HS-5 (cell line): ENCODE measurements at places on chromosomes 3 and 15.

- no peak for DNase-seq
These were observed 127.8 kb downstream of the RBMS3 start for GRCh38 chr3:29408676-29409075.

- DNase-seq: no peak
These were observed 311.5 kb upstream of the ROPN1 start for GRCh38 chr3:124303305-124303910.

DNA sequence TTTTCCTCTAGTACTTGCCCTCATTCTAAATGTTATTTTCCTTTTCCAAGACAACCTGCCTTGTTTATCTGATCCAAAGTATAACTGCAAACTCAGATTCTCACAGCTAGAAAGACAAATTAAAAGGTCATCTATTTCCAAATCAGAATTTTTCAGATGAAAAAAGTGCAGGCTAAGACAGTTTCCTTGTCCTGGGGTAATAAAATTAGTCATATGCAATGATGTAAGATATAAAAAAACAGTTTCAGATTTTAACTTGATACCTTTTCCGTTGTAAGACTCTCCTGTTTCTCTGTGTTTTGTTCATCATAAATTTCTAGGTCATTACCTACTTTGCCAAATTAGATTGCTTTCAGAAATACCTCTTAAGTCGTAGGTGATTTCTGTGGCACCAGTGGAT, 238.4 kb upstream of the PEX5L start:
- no peak for DNase-seq

- no peak for DNase-seq
These were observed 5.6 kb upstream of the CLEC3B start for GRCh38 chr3:45020534-45020933.

- no peak for DNase-seq
These were observed 18.9 kb downstream of the EFCAB12 start for GRCh38 chr3:129409541-129409940.

DNA sequence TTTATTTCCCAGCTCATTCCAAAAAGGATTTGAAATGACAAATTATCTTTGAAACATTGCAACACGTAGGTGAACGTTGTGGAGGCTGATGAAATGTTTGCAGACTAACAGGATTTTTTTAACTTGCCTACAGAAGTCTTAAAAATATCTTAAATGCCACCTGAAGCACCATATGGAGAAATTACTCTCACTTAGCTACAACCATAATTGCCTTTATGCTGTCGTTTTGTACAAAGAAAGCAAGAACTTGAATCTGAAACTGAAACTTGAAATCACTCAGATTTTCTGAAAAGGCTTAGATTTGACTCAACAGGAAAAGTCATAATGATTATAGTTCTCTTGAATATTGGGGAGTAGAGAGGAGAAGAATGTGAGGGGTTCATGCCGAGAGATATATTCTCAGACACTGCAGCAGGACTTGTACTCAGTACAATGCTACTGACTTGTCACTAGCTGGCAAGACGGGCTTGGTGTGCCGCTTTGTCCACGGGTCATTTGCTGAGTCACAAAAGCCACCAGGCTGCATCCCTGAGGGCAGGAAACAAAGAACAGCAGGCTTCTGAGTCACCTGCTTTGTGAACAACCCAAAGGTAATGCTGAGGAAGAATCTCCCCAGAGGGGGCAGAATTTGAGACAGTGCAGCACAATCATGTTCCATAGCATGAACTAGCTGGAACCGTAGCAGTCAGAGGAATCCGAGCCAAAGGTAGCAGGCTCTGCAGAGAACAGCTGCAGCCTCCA, 7.1 kb upstream of the FMN1 start:
- DNase-seq: no peak

DNA sequence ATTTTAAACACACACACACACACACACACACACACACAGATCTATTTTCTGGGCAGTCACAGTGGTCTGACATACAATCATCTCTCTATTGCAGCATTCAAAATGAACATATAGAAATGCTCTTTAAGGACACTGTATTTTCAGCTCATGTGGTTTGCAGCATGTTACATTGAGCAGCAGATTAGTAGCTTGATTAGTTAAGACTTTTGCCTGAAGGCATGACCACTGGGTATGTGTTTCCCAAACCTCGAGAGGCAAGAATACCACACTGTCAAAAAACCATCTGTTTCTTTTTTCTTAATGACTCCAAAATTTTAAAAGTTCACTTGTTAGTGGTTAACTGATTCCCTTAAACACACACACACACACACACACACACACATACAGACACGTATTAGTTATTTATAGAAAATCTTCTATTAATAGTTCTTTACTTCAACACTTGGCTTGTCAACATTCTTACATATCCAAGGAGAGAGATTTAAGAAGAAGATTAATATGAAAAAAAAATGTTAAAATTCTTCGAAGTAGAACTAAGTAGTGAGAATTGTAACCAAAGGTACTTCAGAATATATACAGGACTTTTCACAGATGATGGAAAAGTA, 518.2 kb downstream of the CADM2 start:
- DNase-seq: no peak

DNA sequence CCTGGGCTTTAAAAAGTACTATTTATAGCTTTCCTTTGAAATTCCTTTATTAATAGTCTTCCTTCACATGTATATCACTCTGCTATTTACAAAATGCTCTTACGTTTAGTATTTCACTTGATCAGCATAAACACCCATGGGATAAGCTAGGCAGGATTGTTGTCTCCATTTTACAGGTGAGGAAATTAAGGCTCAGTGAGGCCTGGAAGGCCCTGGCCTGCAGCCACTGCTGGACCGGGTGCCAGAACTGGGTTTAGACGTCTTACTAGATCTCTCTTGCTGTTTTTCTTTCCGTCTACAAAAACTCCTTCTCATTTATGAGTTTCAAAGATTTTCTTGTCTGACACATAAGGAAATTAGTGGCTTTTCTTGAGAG, 236.4 kb downstream of the LPP start:
- DNase-seq: no peak

GRCh38 chr15:76451540-76451939, 115.0 kb downstream of the ISL2 start:
- DNase-seq: no peak

DNA sequence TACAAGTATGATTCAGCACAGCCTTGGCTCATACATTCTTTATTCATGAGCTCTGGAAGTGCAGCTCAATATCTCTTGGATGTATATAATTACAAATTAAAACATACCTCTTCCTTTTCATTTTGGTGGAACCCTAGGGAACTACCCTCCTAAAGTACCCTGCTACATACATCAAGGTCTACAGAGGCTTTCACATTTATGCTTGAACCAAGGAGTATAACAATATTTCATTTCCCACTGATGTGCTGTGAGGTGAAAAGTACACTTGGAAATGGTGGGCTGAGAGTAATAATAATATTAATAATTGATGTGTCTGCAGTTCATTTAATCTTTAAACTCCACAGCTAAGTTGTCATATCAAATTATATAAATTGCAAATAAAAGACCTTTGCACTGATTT, 142.2 kb upstream of the LRRC3B start:
- DNase-seq: no peak

- DNase-seq: no peak
These were observed 175.0 kb upstream of the SGO1 start for GRCh38 chr3:20361000-20361399.

GRCh38 chr3:148903022-148903442, 37.9 kb downstream of the CPA3 start:
- peak; percentile 81 for DNase-seq
